ENCODE measurements at places on chromosomes 5 and 9. TPM values are rescaled to one million over a fixed set of nuclear protein-coding genes. Genes with fewer than 3 reads are reported as not detected.

Gene POU4F3
- total RNA-seq, result not detected

DNA sequence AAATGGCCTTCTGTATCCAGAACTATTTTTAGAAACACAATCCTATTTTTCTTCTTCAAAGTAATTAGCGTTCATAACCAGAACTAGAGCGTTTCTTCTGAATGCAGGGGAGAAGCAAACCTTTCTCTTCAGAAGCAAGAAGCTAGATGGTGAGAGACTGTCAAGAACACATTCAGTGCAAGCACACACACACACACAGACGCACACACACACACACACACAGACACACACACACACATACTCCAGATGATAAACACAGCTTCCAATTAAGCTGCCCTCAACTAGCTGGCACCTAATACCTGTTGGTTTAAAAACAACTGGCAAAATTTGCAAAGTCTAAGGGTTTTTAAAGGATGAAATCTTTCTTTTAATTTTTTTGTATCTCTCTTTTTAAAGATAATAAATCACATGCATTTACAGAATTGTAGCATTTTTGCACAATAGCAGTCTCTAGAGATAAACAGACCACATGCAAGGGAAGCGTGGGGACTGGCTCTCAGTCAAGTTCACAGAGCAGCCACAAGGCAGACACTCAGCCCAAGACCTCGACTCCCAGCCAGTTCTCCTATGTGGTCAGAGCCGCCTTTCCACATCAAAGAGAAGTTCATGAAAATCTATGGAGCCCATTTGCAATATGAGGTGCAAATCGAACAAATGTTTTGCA lies 138.5 kb downstream of the TTLL11 start:
- H3K27me3 ChIP-seq, result no peaks in the 10 kb centered on the region
- no peak for DNase-seq
- no peaks in the 10 kb centered on the region for H3K36me3 ChIP-seq
- H3K4me3 ChIP-seq, result no peak overlapping the region
- H3K4me1 ChIP-seq, result peaks cover 13% of the 10 kb centered on the region
- H3K27ac ChIP-seq, result no peak overlapping the region

DNA sequence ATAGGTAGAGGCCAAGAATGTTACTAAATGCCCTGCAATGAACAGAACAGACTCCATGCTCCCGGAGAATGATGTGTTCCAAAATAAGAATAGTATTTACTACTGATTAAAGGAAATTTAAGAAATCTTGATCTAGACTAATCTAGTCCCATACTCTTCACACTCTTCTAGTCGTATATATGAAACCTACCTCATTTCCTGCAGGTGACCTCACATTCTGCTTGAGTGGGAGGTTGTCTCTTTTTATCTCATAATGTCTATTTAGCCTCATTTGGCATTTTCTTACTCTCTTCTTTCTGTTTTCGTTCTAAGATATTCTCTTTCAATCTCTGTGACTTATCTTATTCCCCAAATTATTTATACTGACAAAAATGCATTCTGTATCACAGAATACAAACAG lies 9.2 kb upstream of the SHOC1 start:
- H3K36me3 ChIP-seq, result no peaks in the 10 kb centered on the region
- no peaks in the 10 kb centered on the region for H3K27me3 ChIP-seq
- peaks cover 19% of the 10 kb centered on the region for H3K4me1 ChIP-seq
- DNase-seq, result no peak
- H3K27ac ChIP-seq, result no peak overlapping the region
- no peak overlapping the region for H3K4me3 ChIP-seq

Gene GFI1B
- total RNA-seq, result not detected

- no peak for DNase-seq
- H3K27ac ChIP-seq, result no peak overlapping the region
- no peak overlapping the region for H3K4me3 ChIP-seq
- H3K36me3 ChIP-seq, result no peaks in the 10 kb centered on the region
- H3K4me1 ChIP-seq, result no peaks in the 10 kb centered on the region
Observed at GRCh38 chr5:153237671-153238332, 252.7 kb upstream of the GRIA1 start.
